HFF-Myc (cell line): ENCODE measurements at places on chromosomes 2 and 18.

GRCh38 chr2:197256021-197256420 is 54.6 kb downstream of the ANKRD44 start:
- no peak for DNase-seq

DNA sequence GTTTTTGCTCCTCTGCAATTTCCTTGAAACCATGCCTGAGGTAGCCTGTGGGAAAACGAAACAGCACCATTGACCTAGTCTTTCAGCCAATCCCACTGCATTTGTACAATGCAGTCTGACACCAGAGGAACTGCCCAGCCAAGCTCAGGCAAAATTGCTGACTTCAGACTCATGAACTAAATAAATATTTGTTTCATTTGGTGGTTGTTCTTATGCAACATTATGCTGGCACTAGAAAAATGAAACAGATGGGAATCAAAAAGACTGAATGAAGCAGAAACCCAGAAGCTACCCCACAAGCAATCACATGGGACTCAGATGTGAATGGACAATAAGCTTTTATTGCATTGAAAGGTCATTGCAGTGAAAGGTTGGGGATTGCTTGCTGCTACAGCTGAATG is 1.7 kb downstream of the NAT8 start:
- DNase-seq = no peak

GRCh38 chr18:28175150-28175929 is 1.6 kb downstream of the CDH2 start:
- DNase-seq = no peak

DNA sequence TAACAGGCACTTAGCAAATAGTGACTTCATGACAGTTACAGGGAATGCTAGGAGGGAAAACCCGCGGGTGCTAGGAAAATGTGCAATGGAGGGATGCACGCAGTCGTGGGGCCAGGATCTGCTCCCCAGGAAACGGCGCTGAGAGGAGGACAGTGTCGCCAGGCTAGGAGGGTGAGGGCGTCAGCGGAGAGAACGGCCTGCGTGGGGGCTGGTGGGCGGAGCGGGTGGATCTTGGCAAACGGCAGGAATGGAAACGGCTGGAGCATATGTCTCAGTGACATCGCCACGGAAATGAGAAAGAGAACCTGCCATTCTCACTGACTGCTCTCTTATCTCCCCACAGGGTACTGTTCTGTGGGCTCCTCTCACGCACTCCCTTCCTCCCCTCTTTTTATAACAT is 478.5 kb upstream of the ID2 start:
- no peak for DNase-seq

GRCh38 chr18:62370366-62370765 is 45.3 kb downstream of the TNFRSF11A start:
- no peak for DNase-seq

- DNase-seq = no peak
Observed at GRCh38 chr18:407626-408224, 92.8 kb downstream of the COLEC12 start.

GRCh38 chr2:121147766-121148165 is 137.2 kb downstream of the TFCP2L1 start:
- DNase-seq = no peak

- DNase-seq = no peak
Observed at GRCh38 chr2:43027097-43027873, 199.1 kb downstream of the ZFP36L2 start.

- DNase-seq = peak; percentile 35
Observed at GRCh38 chr2:15159751-15160177, 401.4 kb downstream of the NBAS start.

DNA sequence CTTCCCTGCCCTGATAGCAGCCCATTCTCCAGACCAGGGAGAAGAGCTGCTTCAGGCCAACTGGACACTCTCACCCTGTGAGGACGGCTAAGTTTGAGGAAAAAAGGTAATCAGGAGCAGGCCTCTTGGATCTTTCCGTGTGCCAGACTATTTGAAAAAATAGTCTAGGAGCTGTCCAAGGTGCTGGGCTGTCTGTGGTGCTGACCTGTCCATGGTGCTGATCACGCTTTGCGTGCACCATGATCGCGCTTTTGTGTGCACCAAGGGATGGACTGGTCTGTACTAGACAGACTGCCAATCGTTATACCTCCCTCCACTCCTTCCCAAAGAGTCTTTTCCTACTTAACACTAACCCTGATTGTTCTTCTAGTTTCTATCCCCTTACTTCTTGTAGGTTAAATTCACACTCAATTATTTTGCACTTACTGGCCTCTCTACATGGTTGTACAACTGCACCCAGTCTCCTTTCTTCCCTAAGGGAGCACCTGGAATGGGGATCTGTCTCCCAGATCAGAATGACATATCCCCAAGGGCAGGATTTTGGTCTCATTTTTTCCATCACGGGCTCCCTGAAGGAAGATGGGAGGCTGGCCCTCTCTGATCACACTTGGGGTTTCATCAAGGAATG is 295.4 kb downstream of the CELF4 start:
- peak; percentile 29 for DNase-seq

DNA sequence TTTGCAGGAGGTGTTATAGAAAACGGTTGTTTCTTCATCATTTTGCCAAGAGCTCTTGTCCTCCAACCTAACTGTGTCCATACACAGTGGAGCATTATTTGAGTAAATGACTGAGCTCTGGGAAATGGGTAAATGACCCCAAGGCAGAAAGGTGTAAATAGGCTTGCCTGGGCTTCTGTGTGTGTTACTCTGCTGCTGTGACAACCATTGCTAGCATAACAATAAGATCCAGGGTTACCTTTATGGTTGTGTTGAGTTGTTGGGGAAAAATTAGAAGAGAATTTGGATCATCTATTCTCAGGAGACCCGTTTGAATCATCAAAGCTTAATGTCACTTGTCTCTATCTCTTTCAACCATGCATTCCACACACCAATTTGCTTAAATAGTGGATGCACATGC is 672.7 kb downstream of the DPP10 start:
- no peak for DNase-seq

- DNase-seq = no peak
Observed at GRCh38 chr2:179854891-179855290, 6.5 kb downstream of the ZNF385B start.

DNA sequence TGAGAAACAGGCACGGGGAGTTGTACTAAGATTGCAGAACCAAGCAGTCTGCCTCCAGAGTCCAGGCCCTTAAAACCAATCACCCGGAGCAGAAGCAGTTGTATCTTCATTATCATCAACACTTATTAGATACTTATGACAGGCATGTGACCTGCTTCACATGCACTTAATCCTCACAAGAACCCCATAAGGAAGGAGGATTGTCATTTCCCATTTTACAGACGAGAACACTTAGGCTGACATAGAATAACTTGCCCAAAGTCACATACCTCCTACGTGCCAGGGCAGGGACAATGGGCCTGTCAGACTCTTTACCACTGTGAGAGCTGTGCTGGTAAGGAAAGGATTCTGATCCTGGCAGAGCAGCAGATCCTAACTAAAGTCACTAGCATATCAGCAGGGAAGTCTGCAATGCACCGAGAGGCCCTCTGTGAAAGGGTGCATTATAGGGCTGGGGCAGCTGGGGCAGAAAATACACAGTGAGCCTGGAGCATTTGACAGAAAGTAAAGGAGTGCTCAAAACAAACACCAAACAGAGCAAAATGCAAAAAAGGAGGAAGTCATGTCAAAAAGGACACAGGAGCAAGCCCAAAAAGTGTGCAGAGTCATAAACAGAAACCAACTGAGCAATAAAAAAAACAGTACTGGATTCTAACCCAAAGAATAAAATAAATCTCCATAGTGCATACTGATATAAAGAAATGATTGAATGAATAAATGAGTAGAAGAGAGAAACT is 55.9 kb upstream of the SP3 start:
- no peak for DNase-seq

DNA sequence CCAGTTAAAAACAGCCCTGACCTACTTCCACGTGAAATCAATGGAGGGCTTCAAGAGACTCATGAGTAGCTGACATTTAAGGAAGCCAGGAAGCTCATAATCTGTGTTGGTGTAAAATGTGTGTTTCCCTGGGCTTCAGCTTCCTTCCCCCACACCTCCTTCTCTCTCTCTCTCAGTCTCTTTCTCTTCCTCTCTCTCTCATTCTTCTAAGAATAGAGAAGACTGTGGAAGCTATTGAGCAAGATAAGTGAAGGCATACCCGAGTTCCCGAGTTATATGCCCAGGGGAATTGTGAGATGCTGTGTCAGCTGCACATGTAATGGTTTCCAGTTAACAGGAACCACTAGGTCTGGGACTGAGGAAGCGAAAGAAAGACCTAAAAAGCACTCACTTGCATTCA is 199.4 kb downstream of the NYAP2 start:
- DNase-seq = no peak

DNA sequence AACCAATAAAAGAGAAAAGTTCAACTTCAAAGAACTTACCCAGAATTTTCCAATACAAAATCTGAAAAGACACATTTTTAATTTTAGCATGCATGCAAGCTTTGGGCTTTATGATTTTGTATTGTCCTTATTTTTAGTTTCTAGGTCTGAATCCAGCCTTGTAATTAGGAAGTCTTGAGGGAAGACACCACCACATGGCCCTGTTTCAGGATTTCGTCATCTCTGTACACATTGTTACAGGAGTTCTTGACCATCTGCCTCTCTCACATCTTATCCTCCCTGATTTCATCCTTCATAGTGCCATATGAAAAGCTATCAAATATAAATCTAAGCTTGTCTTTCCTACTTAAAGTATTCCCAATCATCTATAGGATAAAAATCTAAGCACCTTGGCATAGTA is 176.1 kb downstream of the TXNL1 start:
- DNase-seq = no peak

- no peak for DNase-seq
Observed at GRCh38 chr2:174719016-174719415, 45.3 kb downstream of the CHRNA1 start.

- peak; percentile 16 for DNase-seq
Observed at GRCh38 chr2:169507698-169508097, 1.8 kb upstream of the KLHL41 start.

DNA sequence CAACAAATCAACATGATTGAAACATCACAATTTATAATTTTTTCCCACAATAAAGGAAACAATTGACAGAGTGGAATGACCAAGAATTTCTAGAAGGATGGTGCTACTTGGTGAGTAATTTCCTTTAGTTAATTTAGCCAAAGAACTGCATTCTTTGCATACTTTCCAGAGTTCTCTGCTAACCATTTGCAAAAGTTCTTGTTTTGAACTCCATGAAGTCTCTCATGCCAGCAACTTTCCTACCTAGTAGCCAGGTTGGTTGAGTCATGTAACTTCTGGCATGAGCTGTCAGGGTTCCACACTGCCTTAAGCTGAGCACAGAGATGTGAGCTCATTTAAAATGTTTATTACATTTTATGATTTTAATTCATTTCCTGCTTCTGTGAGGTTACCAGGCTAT is 539.6 kb downstream of the PID1 start:
- peak; percentile 35 for DNase-seq

DNA sequence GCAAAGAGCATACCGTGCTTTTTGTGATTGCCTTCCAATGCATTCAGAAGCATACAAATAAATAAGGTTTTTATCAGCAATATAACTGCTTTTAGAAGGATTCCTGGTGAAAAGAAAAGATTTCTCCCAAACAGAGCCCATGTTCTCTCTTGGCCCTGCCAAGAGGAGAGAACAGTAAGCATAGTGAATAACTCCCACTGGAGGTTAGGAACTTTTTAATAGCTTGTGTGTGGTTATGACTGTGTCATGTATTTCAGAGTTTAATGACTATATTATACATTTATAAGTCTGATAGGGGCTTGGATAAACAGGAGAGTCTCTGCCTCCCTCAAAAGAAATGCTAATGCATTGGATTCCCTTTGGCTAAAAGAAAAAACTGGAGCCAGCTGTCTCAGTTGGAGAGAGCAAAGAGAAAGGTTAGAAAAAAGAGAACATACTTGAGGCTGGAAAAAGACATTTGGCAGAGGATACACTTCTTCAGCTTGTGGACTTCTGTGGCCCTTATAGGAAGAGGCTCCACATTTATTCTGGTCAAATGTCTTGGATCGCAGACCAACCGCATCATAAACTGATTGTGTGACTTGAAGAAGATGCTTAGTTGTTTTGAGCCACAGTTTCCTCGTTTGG is 63.0 kb upstream of the SPRED2 start:
- DNase-seq = no peak

GRCh38 chr2:16584824-16585540 is 80.7 kb downstream of the CYRIA start:
- no peak for DNase-seq

DNA sequence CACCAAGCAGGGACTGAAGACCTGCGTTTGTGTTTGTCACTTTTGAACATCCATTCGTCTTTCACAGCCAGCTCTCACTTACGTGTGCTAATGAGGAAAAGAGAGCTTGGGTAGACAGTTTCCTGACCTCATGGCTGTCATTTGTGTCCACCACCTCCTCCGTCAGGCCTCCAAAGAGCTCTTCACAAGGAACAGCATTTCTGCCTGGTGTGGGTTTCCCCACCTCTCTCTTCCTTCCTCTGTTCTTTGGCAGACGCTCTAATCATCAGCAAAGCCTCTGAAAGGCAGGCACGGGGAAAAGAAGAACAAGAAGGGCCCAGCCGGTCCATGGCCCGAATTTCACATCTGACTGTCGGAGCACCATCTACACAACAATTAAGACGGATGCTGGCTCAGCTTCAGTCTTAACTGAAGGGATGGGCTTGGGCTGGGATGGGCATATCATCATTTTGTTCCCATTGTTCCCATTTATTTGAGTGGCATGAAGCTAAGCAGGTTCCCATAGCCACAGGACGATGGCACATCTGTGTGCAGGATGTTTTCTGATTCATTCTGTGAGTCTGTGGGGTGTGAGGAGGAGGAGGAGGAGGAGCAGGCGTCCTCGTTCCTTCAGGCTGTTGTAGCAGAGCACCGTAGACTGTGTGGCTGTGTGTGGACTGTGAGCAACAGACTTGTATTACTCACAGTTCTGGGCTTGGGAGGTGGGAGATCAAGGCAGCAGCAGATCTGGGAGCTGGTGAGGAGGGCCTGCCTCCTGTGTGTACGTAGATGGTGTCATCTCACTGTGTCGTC is 66.4 kb downstream of the TSHZ1 start:
- peak; percentile 87 for DNase-seq

GRCh38 chr2:122100346-122100745 is 344.9 kb downstream of the TSN start:
- no peak for DNase-seq

DNA sequence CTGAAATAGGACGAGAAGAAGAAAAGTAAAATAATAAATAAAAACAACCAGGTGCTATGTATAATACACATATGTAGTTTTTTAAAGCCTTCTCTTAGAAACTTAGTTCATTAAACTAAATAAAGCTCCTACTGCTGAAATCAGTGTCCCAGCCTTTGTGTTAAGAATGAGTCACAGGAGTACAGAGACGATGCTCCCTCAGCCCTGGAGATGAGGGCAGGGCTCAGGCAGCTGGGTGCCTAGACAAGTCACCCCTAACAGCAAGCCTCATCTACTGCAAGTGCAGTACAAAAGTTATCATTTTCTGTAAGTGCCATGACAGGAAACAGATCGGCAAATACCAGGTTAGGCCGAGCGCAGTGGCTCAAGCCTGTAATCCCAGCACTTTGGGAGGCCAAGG is 18.2 kb downstream of the KIDINS220 start:
- DNase-seq = no peak

GRCh38 chr18:21912339-21913239 is 172.0 kb downstream of the MIB1 start:
- DNase-seq = no peak

- DNase-seq = no peak
Observed at GRCh38 chr18:74230922-74231714, 60.6 kb downstream of the CYB5A start.

GRCh38 chr18:73201940-73202339 is 334.2 kb upstream of the NETO1 start:
- DNase-seq = no peak
